Activated CD4-positive, alpha-beta T cell treated with anti-CD3 and anti-CD28 coated beads, Interleukin-2, amount 50 U/mL, for 4 hours (primary cell): ENCODE measurements at places on chromosomes 13 and 19.

DNA sequence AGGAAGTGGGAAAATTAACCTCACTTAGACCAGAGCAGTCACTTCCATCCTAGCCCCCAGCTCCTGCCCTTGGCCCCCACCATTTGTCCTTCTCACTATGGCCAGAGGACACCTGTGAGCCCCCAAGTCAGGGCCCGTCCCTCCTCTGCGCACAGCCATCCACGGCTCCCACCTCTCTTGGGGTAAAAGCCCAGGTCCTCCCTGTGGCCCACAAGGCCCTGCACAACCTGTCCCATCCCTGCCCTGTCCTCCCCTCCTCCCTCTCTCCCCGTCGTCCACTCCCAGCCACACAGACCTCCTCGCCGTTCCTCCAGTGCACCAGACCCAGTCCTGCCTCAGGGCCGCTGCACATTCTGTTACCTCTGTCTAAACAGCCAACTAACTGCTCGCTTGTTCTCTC is 53.9 kb downstream of the SMIM24 start:
- DNase-seq, result no peak

DNA sequence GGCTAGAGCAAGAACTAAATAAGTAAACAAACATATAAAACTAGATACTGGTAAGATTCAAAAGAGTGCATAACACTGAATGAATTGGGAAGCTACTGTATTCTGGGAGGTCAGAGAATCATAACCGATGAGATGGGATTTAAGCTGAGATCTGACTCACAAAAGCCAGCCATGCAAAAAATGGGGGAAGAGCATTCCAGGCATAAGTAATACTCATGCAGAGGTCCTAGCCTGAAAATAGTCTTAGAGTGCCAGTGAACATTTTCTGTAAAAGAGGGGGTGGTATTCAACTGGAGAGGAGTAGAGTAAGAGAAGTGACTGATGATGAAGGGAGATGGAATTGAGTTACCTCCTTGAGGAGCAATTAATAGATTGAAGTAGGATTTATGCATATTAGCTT is 872.0 kb upstream of the GPC6 start:
- DNase-seq, result no peak

DNA sequence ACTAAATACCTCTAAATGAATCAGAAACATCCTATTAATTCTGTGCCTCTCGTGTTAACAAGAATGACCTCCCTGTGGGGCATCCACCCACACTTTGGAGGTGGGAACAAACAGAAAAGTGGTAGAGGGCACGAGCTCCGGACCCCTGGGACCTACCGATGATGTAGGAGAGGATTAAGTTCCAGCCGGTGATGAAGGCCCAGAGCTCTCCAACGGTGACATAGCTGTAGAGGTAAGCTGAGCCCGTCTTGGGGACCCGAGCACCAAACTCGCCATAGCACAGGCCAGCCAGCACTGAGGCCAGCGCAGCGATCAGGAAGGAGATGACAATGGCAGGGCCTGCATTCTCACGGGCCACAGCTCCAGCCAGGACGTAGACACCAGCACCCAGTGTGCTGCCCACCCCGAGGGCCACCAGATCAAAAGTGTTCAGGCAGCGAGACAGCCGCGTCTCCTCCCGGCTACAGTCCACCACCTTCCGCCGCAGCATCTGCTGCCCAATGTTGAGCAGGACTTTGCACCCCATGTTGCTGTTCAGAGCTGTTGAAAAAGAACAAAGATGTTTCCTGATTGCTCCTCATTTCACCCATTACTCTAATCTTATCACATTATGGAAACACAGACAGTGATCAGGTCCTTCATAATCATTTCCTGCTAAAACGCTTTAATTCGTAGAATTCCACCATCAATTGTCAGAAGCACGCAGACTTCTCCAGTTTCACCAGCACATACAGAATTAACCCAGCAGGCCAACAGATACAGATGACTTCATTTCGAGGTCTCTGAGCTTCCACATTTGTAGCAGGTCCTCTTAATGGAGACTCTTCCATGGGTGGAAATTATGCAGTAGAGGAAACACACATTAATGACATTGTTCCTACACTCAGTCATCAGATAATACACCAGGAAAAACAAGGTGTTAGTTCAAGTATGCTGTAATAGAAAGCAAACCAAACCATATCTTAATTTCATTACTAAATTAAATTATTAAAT is 59.5 kb downstream of the SLC7A1 start:
- no peak for DNase-seq

DNA sequence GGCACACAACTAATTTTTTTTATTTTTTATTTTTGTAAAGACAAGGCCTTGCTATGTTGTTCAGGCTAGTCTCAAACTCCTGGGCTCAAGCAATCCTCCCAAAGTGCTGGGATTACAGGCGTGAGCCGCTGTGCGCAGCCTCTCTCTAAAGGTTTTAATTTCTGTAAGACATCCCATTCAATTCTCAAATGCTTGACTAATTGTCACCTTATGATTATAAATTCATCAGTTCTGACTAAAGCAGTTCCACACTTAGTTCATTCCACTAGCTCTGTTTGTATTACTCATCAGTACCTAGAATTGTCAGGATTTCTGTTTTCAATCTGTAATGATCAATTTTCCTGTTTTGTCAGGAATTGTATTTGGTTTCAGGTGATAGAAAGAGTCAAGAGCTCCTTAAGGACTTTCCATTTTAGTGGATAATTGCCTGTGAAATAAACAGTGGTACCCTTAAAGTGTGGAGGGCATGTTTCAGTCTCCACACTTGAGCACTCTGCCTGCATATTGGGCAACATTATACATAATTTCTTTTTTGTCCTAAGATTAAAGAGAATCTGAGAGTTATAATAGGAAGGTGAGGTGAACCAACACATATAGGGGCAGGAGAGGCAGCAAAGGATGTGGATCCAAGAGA is 27.6 kb downstream of the GPALPP1 start:
- DNase-seq, result no peak

GRCh38 chr19:58338825-58339558 is 12.2 kb downstream of the ZSCAN22 start:
- DNase-seq, result no peak

DNA sequence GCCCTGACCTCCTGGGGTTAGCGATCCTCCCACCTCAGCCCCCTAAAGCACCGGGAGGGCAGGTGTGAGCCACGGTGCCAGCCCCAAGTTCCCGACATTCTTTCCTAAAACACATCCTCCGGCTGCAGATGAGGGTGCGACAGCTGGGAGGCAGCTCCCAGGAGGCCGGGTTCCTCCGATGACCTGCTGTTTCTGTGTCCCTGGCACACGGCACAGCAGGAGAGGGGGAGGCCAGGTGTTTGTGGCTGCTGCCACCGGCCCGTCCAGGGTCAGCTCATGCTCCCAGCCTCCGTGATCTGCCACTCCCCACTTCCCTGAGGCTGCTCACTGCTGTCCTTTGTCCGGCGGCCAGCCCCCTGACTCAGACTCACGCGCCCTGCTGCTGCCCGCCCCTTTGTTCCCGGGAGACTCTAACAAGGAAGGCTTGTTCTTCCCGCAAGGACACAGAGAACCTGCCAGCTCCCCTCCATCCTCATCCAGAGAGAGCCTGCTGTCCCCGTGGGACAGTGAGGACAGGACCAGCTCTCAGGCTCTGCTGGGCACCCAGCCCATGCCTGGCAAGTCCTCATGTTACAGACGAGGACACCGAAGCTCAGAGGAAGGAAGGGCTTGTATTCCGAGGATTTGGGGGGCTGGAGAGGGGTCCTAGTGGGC is 10.6 kb upstream of the MADCAM1 start:
- no peak for DNase-seq

GRCh38 chr13:54196684-54197083 is 1168.1 kb downstream of the OLFM4 start:
- no peak for DNase-seq

DNA sequence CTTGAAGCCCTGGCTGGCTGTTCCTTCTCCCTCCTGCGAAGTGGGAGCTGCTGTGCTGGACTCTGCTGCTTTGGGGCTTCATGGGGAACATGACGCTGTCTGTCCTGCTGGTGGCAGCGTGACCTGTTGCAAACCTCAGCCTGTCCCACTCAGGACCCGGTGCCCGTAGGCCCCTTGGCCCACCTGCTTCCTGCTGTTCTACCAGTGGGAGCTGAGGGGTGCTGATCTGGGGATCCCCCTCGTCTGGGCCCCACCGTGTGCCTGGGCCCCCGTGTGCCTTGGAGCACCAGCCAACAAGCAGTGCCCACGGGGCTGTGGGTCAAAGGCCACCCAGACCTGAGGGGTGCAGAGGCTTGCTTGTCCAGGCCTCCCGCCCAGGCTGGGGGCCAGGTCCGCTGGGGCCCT is 5.3 kb downstream of the SPPL2B start:
- no peak for DNase-seq

GRCh38 chr13:43979492-43979891 is 99.8 kb downstream of the LACC1 start:
- DNase-seq, result no peak

GRCh38 chr19:51777570-51778462 is 16.8 kb downstream of the FPR2 start:
- DNase-seq, result peak; percentile 15

DNA sequence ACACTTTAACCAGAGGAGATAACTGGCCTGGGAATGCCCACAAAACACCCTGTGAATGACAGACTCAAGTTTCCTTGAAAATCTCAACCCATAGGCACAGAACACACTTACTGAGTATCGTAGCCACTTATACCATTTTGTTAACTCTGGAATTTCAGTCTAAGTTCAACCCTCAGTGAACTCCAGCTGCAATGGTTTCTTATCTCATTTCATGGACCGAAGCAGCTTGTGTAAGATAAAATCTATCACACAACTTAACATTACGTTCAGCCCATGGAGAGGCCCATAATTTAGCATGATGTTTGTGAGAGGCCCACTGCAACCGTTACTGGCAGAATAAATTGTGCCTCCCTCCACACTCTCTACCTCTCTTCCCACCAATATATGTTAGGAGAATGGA is 323.0 kb downstream of the DNAJC15 start:
- DNase-seq, result no peak
